ENCODE measurements at places on chromosomes 6 and 20. TPM values are rescaled to one million over a fixed set of nuclear protein-coding genes. Genes with fewer than 3 reads are reported as not detected.

Gene POPDC3
- not detected for total RNA-seq

Gene MTFR2
- 3.4 TPM for total RNA-seq

Gene BHLHE23
- not detected for total RNA-seq

Gene CALHM6
- 0.85 TPM for total RNA-seq

Gene GJE1
- total RNA-seq: not detected

Gene KIF13A
- 48.2 TPM for total RNA-seq

Gene TMC2
- not detected for total RNA-seq

Gene RPP40
- 15.0 TPM for total RNA-seq

Gene TBXT
- not detected for total RNA-seq

Gene NHLRC1
- total RNA-seq: 1.6 TPM

Gene GSTA3
- total RNA-seq: not detected

Gene DUSP15
- total RNA-seq: 0.34 TPM

Gene ZSCAN26
- 12.8 TPM for total RNA-seq

Gene SLC32A1
- total RNA-seq: not detected

Gene GPSM3
- total RNA-seq: 3.1 TPM

Gene UNC93A
- not detected for total RNA-seq

Gene NOTCH4
- 44.3 TPM for total RNA-seq

Gene C20orf204
- 13.3 TPM for total RNA-seq

Gene DPPA5
- total RNA-seq: not detected

Gene BTN3A1
- 25.0 TPM for total RNA-seq

Gene CLIC5
- under 0.01 TPM for total RNA-seq

Gene CCN6
- not detected for total RNA-seq

Gene TRERF1
- 0.17 TPM for total RNA-seq

Gene ANKEF1
- total RNA-seq: 1.5 TPM

Gene PRL
- not detected for total RNA-seq

Gene DSP
- total RNA-seq: 95.4 TPM

Gene CFB
- total RNA-seq: 1.6 TPM

Gene HCRTR2
- not detected for total RNA-seq

Gene PGC
- not detected for total RNA-seq

Gene KCNK5
- total RNA-seq: 0.17 TPM

Gene FAM135A
- total RNA-seq: 15.7 TPM

Gene LY6G6F
- not detected for total RNA-seq

Gene TTI1
- total RNA-seq: 22.2 TPM

Gene TSHZ2
- 1.9 TPM for total RNA-seq

Gene SLC22A16
- total RNA-seq: not detected

Gene C6orf58
- total RNA-seq: not detected

Gene IRAK1BP1
- total RNA-seq: 2.7 TPM

Gene KCNK15
- total RNA-seq: 0.17 TPM

Gene PRR18
- total RNA-seq: not detected

Gene GGTLC1
- not detected for total RNA-seq

Gene ACOT13
- total RNA-seq: 3.7 TPM

Gene ANKRD66
- not detected for total RNA-seq

Gene SAMD10
- total RNA-seq: 4.3 TPM

Gene TBP
- total RNA-seq: 9.9 TPM

Gene YTHDF1
- 28.1 TPM for total RNA-seq

Gene C20orf96
- total RNA-seq: 3.2 TPM

Gene TEAD3
- total RNA-seq: 0.68 TPM

Gene FOXA2
- not detected for total RNA-seq

Gene OR2H1
- total RNA-seq: not detected

Gene VSTM2L
- 0.51 TPM for total RNA-seq

Gene SCRT2
- not detected for total RNA-seq

Gene BEND3
- 3.5 TPM for total RNA-seq

Gene CNKSR3
- total RNA-seq: 15.5 TPM

Gene RNF182
- 0.85 TPM for total RNA-seq
